ENCODE measurements at places on chromosomes 11 and 22.

GRCh38 chr11:30206249-30206996, 24.4 kb upstream of the FSHB start:
- no peak for DNase-seq

DNA sequence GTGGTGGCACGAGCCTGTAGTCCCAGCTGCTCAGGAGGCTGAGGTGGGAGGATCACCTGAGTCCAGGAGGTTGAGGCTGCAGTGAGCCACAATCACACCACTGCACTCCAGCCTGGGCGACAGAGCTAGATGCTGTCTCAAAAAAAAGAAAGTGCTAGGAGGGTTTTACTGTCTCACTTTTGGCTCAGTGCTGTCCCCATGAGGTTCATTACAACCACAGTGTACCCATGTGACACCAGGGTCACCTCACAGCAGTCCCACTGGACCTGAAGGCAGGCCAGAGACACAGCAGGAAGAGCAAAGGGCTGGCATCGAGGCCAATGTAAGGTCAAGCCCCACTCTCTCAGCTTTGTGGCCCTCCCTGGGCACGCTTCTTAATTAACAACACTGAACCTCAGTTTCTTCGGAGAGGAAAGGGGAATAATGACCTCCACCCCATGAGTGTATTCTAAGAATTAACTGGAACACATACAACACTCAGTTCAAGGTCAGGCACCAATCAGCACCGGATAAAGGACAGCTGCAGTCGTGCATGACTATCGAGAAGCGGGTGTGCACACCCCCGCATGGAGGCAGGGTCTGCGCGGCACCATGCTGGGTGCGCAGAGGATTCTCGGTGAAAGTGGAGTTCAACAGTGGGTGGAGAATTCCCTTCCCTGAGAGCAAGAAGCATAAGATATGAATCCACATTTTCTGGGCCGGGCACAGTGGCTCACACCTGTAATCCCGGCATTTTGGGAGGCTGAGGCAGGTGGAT, 30.9 kb upstream of the BAIAP2L2 start:
- no peak for DNase-seq

GRCh38 chr11:101401245-101401644, 182.6 kb downstream of the TRPC6 start:
- DNase-seq: no peak

GRCh38 chr11:110433393-110434333, 3.9 kb downstream of the FDX1 start:
- DNase-seq: no peak

DNA sequence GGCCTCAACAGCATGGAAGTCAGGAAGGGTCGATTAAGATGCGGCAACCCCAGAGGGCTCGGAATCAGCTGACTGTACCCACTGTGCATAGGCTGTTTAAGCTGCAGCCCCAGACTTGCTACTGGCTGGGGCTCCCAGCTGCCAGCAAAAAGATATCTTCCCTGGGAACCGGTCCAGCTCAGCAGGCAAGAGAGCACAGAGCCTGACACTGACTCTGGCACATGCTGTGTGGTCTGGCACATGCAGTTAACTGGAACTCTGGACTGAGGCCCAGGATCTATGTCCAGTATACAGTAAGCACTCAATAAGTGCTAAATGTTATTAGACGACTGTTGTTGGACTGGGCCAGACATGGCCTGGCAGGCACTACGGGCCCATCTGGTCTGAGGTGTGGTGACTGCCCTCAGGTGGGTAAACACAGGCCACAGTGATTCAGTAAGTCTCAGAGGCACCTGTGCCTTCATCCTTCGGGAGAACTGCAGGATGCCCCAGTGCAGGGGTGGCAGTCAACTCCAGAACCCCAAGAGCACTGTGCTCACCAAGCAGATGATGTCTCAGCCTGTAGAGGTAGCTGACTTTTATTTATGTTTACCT, 87.6 kb downstream of the LARGE1 start:
- DNase-seq: no peak

GRCh38 chr11:9703280-9703679, 39.4 kb downstream of the SWAP70 start:
- no peak for DNase-seq

DNA sequence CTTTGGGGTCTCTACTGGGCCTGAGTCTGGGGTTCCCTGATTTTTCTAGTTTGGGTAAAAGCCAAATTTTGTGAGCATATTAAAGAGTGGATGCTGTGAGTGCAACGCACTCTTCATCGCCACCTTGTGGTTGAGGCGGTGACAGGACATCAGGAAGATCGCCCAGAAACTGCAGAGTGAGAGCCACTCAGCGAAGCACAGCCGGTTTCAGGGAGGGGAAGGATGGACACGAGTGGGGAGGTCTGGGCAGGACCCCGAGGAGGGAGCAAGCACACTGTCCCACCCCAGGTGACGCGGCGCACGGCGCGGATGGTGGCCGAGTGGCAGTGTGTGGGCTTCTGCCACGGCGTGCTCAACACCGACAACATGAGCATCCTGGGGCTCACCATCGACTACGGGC, 9.1 kb downstream of the SELENOO start:
- DNase-seq: peak; percentile 54

- no peak for DNase-seq
Measured at GRCh38 chr22:37320726-37321677, 38.7 kb downstream of the CYTH4 start.

DNA sequence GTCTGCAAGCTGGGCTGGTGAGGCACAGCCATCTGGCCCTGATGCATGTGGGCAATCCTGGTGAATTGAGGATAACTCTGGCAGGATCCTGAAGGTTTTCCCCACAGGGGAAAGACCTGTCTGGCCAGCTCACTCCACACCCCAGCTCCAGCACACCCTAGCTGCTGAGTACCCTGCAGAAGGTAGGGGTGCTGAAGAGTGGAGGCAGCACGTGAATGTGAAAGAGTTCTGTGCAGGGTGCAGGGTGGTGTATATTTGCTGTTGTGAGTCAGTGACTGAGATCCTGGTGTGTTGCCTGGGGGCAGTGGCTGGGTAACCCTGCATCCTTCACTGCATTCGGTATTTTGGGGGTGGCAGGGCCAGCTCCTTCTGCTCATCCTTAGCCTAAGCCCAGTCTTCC, 22.4 kb downstream of the DGAT2 start:
- no peak for DNase-seq

DNA sequence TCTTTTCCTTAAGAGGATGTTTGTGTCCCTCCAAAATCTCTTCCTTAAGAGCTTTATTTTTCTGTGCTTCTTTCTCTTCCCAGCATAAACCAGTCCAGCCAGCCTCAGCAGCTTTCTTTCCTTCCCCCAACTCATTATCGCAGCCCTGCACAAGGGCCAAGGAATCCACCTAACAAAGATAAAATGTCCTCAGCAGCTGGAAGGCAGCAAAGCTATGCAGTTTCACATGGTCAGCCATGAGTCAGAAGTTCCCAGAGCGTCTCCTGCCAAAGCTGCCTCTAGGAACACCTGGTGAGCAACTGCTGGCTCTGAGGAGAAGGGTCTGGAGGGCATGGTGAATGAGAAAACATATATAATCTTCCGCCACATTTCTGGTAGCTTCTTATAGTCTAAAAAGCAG, 45.3 kb upstream of the HMGXB4 start:
- DNase-seq: no peak

GRCh38 chr22:37186228-37186996, 1.6 kb downstream of the C1QTNF6 start:
- no peak for DNase-seq

DNA sequence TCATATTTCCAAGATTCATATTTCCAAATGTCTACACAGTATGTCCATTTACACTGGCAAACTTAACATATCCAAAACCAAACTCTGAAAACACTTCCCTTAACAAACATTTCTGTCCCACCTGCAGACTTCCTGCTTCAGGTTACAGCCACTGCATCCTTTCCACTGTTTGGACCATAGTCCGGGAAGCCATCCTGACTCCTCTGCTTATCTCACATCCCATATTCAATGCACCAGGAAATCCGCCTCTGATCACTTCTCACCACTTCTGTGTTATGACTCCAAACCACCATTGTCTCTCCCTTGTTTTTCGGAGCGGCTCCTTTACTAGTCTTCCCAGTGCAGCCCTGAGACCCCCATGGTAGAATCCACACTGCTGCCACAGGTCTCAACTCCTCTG, 30.1 kb downstream of the HIRA start:
- no peak for DNase-seq

GRCh38 chr11:33700063-33700501, 544 bp downstream of the C11orf91 start:
- no peak for DNase-seq

DNA sequence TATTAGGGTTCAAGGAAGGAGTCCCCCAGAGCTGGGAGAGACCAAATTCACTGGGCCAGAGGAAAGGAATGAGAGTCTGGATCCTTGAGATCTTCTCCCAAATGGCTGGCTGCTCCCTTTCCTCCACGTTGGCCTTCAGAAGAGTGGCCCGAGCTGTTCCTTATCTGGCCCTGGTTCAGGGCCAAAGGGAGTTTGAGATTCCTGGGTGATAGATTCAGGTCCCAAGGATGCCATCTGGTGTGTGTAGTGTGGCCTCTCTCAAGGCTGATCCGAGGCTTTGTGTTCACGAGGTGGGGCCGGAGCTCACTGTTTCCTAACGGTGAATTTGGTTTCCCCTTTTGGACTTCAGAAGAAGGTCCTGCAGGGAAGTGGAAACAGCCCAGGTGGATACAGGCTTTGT, 17.4 kb upstream of the ABCC8 start:
- DNase-seq: no peak

GRCh38 chr22:25750569-25751173, 8.7 kb downstream of the MYO18B start:
- DNase-seq: no peak

DNA sequence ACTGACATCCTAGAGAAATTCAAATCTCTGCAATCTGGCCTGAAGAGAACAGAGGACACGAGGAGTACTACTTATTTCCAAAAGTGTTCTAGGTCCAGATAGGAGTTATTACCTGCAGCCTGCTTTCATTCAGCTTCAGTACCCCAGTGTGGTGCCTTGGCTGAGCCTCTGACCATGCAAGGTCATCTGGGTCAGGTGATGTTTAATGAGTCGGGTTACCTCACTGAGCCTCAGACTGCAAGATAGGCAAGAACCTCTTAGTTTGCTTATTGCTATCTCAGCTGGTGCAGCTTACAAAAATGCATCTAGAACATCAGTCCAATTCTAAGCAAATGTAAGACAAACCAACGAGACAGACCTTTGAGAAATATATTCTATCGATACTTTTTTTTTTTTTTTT, 9.5 kb upstream of the NF2 start:
- no peak for DNase-seq

DNA sequence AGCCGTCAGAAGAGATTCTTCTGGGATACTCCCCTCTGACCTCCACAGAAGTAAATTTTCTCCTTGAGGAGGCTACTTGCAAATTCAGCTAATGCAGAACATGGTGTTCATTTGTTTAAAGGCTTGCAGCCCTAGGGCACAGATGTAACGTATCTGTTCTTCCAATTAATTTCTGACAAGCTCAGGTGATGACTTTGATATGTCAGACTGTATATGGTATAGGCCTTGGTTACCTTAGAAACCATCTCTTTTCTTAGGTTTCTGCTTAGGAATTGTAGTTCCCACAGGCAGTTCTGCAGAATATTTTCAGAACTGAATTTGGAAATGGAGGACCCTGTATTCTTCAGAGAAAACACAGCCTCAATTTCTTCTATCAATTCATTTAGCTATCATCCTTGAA, 117.1 kb downstream of the DDX10 start:
- DNase-seq: no peak

GRCh38 chr11:65780770-65781151, at the start of gene AP5B1:
Gene AP5B1 (minus strand): TSS chr11:65780976. CDS start chr11:65780591, 385 bp downstream.
- DNase-seq: peak; percentile 52

DNA sequence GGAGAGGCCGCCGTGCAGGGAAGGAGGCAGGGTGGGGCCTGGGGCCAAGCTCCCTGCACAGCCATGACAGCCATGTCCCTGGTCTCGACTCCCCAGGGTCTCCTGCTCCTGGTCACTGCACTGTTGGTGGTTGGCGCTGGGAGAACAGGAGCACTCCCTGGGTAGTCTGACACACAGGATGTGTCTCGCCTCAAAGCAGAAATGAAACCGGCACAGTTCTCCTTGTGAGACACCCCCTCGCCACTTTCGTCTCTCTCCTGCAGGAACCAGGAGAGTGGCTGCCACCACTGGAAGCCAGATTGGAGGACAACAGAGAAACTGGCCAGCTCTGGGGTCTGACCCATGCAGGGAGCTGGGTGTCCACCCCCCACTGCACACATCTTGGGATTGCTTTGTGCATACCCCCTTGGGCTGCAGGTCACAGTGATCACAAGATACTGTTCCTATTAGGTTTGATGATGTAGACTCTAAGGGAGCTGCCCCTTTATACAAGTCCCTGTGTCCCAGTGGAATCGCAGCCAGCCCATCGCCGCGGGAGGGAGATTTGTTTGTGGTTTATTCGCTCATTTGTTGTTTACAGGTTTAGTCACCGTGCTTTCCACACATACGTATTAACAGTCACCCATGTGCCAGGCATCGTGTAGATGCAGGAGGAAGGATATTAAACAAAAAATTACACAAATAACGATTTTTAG, 27.0 kb upstream of the YWHAH start:
- no peak for DNase-seq

- no peak for DNase-seq
Measured at GRCh38 chr22:22733881-22734373, 89.5 kb downstream of the GGTLC2 start.

- no peak for DNase-seq
Measured at GRCh38 chr11:108958368-108959104, 293.7 kb downstream of the DDX10 start.

- no peak for DNase-seq
Measured at GRCh38 chr11:26348776-26349175, 16.8 kb downstream of the ANO3 start.

GRCh38 chr11:82796998-82797961, 63.6 kb upstream of the FAM181B start:
- no peak for DNase-seq

DNA sequence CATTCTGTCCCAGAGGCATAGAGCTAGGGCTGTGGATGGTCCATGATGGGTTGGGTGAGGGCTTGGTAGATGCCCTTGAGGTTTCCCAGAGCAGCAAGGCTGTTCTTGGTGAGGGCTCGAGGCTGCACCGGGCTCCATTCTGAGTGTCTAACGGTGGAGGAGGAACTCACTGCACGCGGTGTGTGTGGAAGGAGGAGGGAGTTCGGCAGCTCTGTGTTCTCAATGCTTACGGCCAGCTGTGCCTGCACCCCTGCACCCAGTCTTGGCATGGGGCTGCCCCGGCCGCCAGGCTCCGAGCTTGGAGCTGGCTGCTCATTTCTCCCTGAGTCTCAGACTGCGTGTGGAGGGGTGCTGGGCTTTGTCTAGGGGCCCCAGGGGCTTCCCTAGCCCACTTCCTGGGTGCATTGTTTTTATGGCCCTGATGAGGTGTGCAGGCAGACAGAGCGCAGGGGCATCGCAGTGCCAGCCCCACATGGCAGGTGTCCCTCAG, 1247.1 kb downstream of the BRD1 start:
- no peak for DNase-seq

All from stimulated activated CD8-positive, alpha-beta memory T cell treated with anti-CD3 and anti-CD28 coated beads, Interleukin-4, amount 100 ng/mL, for 1 hour (primary cell).